Articular chondrocyte of knee joint (primary cell): ENCODE measurements at places on chromosomes 13 and 19. TPM values are rescaled to one million over a fixed set of nuclear protein-coding genes. Genes with fewer than 3 reads are reported as not detected.

PROSER3 gene
- total RNA-seq = 7.6 and 9.3 TPM in 2 replicates

SNRPD2 gene
- 206 and 232 TPM in 2 replicates for total RNA-seq

SIRT6 gene
- total RNA-seq = 8.8 and 11.7 TPM in 2 replicates

WASF3 gene
- 15.3 and 18.8 TPM in 2 replicates for total RNA-seq

COL4A1 gene
- total RNA-seq = 88.6 and 120 TPM in 2 replicates

SOX21 gene
- total RNA-seq = not detected in 2 replicates

COL4A2 gene
- 79.6 and 111 TPM in 2 replicates for total RNA-seq

SBK3 gene
- 0.11 TPM in 1 of 2 replicates, not detected in the other for total RNA-seq

ZSWIM9 gene
- 1.4 and 1.7 TPM in 2 replicates for total RNA-seq

PPM1N gene
- 0.43 and 0.52 TPM in 2 replicates for total RNA-seq

CPB2 gene
- total RNA-seq = not detected in 2 replicates

ZNF135 gene
- 5.2 and 8.9 TPM in 2 replicates for total RNA-seq

ZDHHC20 gene
- total RNA-seq = 151 and 168 TPM in 2 replicates

DMPK gene
- 28.2 and 37.0 TPM in 2 replicates for total RNA-seq

C1QTNF9B gene
- not detected in 2 replicates for total RNA-seq
